Activated CD4-positive, CD25-positive, alpha-beta regulatory T cell (primary cell): ENCODE measurements at places on chromosomes 6 and 20.
A peak's percentile ranks its signal among the peaks of the same experiment; 100 is the strongest.

DNA sequence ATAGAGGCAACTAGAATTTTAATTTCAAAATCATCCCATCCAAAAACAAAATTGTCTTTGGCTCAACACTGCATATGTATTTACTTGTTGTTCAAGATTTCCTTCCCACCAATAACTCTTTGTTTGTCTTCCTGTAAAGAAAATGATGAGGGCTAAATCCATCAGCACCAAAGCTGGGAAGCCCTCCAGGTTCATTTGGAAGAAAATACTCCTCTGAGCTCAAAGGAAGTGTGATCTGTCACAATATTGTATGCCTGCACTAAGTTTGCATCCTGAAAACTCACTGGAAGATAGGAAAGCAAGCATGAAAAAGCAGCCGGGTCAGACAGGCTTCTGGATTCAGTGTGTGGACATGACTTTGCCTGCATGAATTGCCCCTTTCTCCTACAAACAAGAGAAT, 28.7 kb upstream of the OPRM1 start:
- no peak for DNase-seq

DNA sequence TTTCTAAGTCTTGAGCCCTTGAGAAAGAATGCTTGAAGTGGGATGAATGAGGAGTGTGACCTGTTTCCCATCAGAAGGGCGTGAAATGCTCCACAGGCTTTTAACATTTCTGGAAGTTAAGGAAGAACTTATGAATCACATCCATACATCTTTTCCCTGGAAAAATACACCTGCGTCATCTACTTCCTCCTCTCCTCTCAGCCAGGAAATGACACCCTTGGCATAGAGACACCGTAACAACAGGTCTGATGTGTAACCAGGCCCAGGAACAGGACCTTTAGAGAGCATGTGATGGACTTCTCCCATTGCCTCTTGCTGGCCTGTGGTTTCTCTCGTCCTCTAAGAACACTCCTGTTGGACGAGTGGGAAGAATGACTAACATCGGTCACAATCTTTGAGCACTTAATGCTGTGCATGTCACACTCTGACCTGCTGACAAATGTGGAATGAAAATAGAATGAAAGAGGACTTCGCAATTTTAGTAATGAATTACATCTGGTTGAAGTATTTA, 28.5 kb upstream of the CITED2 start:
- no peak for DNase-seq

DNA sequence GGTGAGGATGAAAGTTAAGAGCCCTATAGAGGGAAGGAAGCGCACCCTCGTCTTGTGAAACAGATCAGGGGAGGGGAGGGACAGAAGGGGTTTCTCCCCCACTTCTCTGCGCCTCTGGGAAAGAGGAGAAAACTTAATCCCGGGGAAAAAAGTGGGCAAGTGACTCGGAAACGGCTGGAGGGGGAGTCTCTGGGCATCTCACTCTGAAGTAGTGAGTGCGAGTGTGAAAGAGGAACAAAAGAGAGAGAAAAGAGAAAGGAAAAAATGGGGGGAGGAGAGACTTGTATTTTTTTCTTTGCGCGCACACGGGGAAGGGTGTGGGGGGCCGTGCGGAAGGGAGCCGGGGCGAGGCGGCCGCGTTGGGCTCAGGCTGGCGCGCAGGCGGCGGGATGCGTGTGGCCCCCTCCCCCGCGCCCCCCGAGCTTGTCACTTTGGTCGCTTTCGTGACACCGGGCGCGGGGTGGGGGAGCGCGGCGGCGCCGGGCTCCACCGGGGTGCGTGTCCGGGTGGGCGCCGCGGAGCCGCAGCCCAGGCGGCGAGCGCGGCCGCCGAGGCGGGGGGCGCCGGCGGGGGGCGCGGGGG, 454 bp downstream of the L3MBTL3 start:
- peak; percentile 10 for DNase-seq

DNA sequence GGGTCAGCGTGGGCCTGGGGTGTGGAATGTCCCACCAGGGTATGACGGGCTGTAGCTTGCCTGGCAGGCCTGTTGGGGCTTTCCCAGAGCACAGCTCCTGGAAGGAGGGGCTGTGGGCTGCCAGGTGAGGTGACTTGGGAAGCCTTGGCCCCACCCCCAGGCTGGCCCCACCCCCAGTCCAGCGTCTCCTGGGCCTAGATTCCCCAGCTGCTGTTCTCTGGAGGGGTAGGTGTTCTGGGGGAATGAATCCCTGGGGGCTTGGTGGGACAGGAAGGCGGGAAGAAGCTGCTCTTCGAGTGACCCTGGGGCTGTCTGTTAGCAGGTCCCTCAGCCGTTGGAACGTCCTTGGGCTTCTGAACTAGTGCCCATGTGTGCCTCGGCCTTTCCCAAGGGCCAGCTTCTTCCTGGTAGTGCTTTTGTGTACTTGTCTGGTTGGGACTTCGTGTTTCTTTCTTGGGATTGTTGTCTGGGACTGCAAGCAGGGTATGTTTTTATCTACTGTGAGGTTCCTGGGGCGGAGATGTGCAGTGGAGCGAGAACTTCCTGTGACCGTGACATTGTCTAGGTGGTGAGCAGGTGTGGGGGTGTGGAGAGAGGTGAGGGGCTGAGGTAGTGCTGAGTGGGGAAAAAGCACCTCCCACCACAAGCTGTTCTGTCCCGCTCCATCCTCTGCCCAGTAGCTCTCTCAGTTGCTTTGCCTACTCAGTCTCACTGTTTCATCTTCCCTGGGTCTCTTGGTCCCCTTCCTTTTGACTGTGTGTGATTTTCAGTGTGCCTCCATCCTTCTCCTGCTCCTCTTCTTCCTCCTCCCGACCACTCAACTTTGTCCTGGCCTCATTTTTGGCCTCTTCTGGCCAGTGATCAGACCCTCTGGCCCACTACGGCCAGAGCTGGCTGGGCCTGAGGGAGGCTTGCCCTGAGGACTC, 1.3 kb upstream of the DDR1 start:
- DNase-seq = no peak

DNA sequence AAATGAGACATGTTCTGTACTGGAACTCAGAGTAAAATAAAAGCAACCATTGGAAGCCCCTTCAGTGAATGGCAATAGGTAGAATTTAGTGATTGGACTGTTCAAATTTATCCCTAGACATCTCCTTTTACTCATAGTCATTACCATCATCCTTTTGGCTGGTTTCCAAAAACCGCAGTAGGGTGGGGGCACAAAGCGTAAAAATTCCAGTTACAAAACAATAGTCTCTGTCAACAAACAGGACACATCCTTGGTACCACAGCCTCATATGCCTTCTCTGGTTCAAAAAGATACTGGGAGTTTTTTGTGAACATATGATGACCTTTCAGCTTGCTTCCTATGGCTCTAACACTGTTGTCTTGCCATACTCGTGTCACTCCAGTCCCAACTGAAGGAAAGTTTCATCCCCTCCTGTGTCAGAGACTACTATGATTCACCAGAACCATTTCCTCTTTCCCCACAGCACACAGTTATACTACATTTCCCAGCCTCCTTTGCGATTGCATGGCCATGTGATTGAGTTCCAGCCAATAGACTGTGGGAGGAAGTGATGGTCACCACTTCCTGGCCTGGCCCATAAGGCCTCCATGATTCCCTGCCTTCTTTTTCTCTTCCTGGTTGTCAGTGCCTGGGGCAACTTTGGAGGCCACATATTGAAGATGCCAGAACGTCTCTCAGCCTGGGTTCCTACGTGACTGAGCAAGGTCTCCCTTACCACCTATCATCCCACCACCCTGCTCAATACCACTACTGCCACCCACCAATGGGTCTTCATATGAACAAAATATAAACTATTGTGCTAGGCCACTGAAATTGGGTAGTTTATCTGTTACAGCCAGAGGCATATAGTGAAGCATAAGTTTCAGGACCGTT, 162.4 kb downstream of the ID4 start:
- no peak for DNase-seq

DNA sequence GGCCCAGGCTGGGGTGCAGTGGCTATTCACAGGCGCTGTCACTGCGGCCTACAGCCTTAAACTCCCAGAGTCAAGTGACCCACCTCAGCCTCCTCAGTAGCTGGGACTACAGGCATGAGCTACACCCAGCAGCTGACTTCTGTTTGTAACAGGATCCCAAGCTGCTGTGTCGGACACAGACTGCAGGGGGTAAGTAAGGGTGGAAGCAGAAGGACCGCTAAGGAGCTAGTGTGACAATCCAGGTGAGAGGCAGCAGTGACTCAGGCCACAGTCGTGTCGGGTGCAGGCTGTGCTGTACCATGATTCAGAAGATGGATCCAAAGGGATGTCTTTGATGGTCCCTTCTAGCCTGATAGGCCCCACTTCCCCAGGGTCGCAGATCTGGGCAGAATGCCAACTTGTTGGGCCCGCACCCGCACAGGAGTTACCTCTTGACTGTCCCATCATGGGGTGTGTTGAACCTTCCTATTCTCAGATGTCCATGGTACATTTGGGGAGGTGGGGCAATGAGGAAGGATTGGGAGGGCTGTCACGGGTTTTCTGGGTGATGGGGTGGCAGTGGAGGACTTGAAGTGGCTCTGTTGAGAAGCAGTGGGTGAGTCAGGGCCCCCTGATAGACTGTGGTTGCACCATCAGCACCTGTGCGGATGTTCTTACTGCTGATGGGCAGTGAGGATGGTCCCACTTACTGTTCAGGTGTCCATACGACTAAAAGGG, 25.3 kb downstream of the AAR2 start:
- no peak for DNase-seq

- DNase-seq = no peak
These were observed 888.4 kb upstream of the GJE1 start for GRCh38 chr6:141244366-141244765.

DNA sequence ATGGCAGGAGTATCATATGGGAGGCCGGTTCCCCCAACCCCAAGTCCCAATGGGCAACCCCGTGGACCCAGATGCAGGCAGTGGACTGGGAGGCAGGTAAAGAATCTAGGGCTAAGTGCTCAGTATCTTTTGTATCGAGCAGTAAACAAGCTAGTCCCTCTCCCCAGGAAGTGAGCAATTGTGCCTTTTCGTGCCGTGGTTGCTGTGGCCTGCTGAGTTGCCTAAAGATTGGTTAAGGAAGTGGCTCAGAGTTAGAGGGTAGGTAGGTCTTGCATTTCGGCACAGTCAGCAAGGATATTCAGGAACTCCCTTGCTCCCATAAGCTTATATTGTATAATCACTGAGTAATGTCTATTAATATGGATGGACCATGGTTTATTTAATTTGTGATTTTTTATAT, 1.3 kb upstream of the DNAH8 start:
- no peak for DNase-seq
